Esophagus squamous epithelium (tissue), 5 donors: ENCODE measurements at places on chromosomes 3 and 15.
A peak's percentile ranks its signal among the peaks of the same experiment; 100 is the strongest.

- DNase-seq, result no peak
- no peaks in the 10 kb centered on the region for H3K4me1 ChIP-seq
- H3K27me3 ChIP-seq, result no peaks in the 10 kb centered on the region
- H3K27ac ChIP-seq, result no peak overlapping the region
- no peaks in the 10 kb centered on the region for H3K36me3 ChIP-seq
These were observed 336.1 kb upstream of the PROK2 start for GRCh38 chr3:72120806-72121778.

DNA sequence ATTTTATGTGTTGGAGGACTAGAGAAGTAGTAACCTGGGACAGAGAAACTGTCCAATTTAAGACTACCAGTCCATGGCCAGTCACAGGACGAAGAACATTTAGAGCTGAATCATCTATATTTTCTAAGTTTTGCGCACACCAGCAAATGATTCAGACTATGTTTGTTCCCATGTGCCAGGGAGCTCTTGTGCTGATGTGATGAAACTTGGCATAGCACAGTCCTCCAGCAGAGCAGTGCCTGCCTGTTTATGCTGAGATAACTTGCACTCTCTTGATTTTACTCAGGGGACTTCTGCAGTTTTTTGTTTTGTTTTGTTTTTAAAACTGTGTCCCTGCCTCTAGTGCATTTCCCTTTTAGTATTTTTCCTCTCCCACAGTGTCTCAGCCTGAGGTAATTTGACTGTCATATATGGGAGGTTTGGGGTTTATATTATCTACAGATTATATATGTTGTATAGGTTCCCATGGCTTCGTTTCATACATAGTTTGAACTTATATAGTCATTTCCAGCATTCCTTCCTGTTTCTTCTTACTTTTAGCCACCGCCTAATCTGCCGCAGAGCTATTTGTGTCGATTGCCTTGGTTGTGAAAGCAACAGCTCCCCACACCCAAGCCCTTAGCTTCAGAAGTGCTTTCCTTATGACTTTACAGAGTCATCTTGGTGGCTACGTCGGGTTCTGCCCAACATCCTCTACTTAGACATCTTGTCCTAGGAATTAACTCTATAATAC, 45.5 kb downstream of the PPM1L start:
- DNase-seq, result no peak
- no peak overlapping the region for H3K4me3 ChIP-seq
- H3K27ac ChIP-seq, result peak overlapping the region; percentile 45

DNA sequence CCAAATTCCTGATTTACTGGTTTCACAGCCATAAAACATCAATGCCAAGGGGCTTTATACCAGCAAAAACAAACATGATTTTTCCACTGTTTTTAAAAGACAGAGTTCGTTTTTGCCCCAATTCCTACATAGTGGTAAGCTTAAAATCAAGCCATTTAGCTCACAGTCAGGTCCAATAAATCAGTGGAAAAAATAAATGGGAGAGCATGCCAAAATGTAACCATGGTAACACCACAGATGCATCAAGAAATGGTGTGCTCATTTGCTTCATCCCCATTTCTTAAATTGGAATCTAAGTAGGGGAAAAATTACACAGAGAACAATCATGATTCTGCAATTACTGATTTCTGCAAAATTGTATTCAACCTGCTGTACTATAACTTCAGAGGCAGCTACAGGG, 418.8 kb downstream of the MAGI1 start:
- H3K27me3 ChIP-seq, result no peaks in the 10 kb centered on the region
- no peak overlapping the region for H3K4me3 ChIP-seq
- no peaks in the 10 kb centered on the region for H3K4me1 ChIP-seq
- no peak overlapping the region for H3K27ac ChIP-seq

DNA sequence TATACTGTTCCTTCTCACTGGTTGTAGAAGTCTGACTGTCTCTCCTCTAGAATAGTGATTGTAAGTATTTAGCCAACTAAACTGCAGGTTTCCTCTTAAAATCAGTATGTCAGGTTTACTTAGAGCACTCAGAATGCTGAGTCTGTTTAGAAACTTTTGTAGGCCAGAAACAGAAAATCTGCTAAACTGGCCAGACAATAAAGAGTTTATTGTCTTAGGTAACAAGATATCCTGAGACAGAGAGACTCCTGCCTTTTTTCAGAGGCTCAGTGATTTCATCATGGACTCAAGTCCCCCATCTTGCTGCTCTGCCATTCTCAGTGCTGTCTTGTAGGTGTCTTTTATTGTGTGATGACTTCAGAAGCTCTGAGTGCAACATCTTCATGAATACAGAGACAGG, 279.0 kb downstream of the MFSD1 start:
- H3K36me3 ChIP-seq, result no peaks in the 10 kb centered on the region
- H3K27ac ChIP-seq, result no peak overlapping the region
- DNase-seq, result no peak
- H3K4me1 ChIP-seq, result no peaks in the 10 kb centered on the region

DNA sequence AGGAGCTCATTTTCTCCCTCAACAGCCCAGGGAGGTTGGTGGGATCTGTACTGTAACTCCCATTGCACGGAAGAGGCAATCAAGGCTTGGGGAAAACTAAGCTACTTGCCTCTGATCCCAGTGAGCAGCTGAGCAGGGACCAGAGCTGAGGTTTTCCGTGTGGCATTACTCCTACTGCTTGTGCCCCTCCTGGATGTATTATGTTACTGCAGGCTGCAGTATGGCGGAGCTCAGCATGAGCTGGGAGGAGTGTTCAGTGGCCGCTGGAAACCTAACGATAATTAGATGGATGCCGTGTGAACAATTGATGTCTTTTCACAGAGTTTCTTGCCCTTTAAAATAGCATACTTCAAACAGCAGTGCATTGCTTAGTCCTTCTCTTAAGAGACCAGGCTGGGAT, 2.0 kb upstream of the TPRG1 start:
- H3K27ac ChIP-seq, result no peak overlapping the region
- no peaks in the 10 kb centered on the region for H3K36me3 ChIP-seq
- peaks cover 47% of the 10 kb centered on the region for H3K4me1 ChIP-seq
- H3K4me3 ChIP-seq, result no peak overlapping the region

DNA sequence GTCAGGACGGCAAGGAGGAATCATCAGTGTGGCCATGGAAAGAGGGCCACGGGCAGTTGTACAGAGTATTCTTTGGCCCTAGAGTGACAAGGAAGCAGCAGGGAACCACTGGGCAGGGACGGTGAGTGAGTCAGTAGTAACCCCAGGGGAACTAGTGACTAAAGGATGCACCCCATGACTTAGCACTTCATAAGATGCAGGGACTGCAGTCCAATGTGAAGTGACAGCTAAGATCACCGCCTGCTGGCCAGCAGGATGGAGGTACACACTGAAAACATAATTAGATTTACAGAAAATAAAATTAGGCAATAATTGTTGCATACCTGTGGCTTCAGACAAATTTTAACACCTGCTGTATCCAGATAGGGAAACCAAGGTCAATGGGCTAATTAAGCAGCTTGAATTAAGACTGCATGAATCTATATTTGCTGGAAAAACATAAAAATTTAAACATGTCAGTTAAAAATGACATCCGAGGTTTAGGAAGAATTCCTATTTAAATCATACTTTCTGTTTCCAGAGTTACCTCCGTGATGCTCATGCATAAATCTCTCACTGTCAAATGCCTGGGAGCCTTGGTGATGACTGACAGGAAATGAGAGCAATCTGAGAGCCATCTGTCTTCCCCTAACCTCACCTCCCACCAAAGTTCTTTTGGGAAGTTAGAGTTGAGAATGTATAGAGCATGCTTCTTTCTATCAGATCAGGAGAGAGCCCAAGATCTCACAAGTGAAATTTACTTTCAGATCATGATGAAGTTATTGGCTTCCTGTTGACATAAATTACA, 56.5 kb downstream of the DCLK3 start:
- H3K27ac ChIP-seq, result no peak overlapping the region
- DNase-seq, result no peak
- no peaks in the 10 kb centered on the region for H3K4me1 ChIP-seq
- peaks cover 6% of the 10 kb centered on the region for H3K27me3 ChIP-seq
- H3K4me3 ChIP-seq, result no peak overlapping the region
